Activated CD4-positive, alpha-beta T cell treated with anti-CD3 and anti-CD28 coated beads, Interleukin-2, Interleukin-6, amounts not matched to agents 100 ng/mL and 50 ng/mL, durations not matched to agents 16 hours and 8 hours (primary cell): ENCODE measurements at places on chromosomes 2 and 18.

- no peak for DNase-seq
Observed at GRCh38 chr18:21933931-21934765, 193.6 kb downstream of the MIB1 start.

DNA sequence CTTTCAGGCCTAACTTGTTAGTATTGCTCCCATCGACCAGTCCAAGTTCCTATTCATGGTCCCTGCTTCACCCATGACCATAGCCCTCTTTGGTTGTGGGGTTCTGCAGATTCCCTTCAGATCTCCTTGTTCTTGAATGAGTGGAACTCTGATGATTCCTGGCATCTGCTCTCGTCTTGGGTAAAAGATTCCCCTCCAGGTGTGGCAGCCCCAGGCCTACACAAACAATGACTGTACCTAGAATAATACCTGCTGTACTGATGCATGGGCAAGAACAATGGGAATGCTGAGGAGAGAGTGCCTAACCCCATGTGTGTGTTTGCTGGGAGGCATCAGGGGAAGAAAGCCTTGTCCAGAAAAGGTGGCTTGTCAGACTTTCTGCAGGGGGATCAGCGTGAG, 39.2 kb upstream of the MRPL19 start:
- no peak for DNase-seq

- DNase-seq: no peak
Observed at GRCh38 chr2:35891528-35891927, 464.1 kb upstream of the CRIM1 start.

- DNase-seq: no peak
Observed at GRCh38 chr2:181999911-182000310, 14.3 kb downstream of the PPP1R1C start.
